Epithelial cell of prostate (primary cell): ENCODE measurements at places on chromosomes 11 and 22.

GRCh38 chr22:42860968-42861367 lies 3.9 kb upstream of the ARFGAP3 start:
- no peak for DNase-seq

- DNase-seq: no peak
These were observed 356.5 kb downstream of the INSC start for GRCh38 chr11:15471048-15471894.

- no peak for DNase-seq
These were observed 92.5 kb upstream of the LMO1 start for GRCh38 chr11:8356216-8356615.

DNA sequence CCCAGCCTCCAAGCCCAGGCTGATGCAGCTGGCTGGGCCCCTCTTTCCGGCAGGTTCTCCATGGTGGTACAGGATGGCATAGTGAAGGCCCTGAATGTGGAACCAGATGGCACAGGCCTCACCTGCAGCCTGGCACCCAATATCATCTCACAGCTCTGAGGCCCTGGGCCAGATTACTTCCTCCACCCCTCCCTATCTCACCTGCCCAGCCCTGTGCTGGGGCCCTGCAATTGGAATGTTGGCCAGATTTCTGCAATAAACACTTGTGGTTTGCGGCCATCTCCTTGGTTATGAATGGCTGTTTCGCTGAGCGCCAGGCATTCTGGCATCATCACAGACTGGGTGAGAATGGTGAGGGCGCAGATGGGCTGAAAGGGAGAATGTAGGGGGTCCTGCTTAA lies 3.6 kb downstream of the PRDX5 start:
- peak; percentile 72 for DNase-seq

GRCh38 chr11:69642913-69643632 lies 2.1 kb downstream of the CCND1 start:
- DNase-seq: no peak

DNA sequence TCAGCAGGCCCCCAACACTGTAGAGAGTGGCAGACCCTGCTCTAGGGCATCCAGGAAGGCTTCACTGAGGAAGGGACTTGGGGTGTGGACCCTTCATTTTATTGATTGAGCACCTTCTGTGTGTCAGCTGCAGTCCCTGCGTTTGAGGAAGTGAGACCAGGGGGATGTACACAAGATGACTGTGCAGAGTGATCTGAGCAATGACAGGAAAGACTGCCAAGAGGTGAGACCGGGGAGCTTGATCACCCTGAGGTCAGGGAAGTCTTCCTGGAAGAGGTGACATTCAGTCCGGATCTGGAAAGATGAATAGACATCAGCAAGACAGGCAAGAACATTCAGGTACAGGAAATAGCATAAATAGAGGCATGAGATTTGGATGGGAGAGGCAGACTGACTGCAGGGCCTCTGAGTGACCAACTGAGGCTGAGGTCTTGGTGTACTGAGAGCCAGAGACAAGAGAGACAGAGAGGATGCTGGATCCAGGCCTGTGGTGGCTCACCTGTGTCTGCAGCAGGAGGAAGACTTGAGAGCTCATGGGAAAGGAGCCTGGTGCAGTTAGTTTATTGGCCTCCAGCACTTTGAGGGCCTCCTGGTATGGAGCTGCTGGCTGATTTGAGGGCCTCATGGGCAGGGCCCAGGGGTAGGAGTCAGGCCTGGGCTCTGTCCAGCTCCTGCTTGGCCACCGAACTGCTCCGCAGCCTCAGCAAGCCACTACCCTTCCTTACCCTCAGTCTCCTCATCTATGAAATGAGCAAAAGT lies 5.2 kb downstream of the DGAT2 start:
- no peak for DNase-seq

DNA sequence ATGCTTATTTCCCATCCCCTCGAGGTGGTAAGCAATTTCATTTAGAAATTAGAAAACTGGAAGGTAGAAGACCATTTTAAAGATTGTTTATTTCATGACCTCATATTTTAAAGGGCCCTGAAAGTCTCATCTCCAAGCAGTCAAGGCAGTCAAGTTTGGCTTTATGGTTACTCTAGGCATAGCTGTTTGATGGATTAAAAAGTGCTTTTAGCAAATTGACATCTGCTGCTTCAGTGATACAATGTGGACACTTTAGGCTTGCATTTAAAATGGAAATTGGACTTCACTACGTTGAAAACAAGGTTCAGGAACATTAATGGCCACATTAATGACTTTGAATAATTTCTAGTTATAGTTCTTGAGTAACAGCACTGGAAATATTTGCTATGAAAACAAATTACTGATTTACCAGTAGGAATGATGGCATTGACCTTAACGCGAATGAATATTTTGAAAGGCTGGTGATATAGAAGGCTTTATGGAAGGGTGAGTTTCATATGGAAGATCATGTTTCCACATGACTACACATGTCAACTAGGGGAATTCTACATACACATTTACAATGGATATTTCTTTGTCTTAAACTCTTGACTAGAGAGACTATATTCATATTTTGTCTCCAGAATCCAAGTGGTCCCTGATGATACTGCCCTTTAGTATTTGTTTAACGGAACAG lies 873.5 kb downstream of the JRKL start:
- DNase-seq: no peak

DNA sequence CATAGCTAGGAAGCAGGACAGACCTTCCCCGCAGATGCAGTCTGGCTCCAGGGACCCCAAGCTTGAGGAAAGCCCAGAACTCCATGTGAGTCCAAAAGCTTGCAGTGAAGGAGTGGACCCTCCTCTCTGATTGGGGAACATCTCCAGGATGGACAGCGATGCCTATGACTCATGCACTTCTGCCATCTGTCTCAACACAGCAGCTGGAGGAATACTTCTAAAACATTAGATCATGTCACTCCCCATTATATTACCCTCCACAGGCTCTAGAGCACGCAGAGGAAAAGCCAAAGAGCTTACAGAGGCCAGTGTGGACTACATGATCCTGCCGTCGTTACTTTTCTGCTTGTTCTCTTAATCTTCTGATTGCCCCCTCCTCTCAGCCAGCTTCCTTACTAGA lies 605.7 kb downstream of the INSC start:
- DNase-seq: no peak

GRCh38 chr11:121304759-121305158 lies 12.2 kb downstream of the SC5D start:
- no peak for DNase-seq

DNA sequence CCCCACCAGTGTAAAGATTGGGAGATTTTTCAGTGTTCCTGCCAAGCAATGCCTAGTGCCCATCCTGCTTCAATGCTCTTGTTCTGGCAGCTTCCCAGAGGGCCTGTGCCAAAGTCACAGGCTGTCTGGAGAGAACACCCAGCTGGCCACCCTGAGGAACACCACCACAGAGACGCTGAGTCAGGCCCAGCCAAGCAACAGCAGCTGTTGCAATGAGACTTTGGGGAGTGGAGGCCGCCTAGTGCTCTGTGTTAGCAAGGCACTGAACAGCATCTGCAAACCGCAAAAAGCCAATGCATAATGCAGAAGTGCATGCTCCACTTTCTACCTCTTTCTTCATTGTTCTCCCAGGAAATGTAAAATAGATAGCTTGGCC lies 168.1 kb downstream of the NXPE2 start:
- no peak for DNase-seq

GRCh38 chr11:127275774-127276173 lies 275.2 kb upstream of the KIRREL3 start:
- no peak for DNase-seq

GRCh38 chr11:36104660-36104992 lies 160.8 kb downstream of the LDLRAD3 start:
- DNase-seq: no peak

DNA sequence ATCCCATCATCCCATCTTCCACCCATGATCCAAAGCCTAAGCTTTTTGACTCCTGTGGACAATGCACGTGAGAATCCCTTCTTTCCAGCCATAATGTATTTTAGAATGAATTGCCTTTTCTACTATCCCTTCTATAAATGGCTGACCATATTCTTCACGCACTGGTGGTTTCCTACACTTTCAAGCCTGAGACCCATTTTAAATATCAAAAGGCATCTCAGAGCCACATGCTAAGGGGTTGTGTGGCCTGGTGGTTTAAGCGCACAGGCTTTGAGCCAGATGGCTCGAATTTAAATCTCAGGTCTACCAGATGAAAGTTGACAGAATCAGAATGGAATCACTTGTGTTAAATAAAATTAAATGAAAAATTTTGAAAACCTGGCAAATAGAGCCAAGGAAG lies 54.5 kb downstream of the C11orf91 start:
- DNase-seq: no peak

- DNase-seq: no peak
These were observed 802.0 kb downstream of the KCNA4 start for GRCh38 chr11:29214833-29215232.

DNA sequence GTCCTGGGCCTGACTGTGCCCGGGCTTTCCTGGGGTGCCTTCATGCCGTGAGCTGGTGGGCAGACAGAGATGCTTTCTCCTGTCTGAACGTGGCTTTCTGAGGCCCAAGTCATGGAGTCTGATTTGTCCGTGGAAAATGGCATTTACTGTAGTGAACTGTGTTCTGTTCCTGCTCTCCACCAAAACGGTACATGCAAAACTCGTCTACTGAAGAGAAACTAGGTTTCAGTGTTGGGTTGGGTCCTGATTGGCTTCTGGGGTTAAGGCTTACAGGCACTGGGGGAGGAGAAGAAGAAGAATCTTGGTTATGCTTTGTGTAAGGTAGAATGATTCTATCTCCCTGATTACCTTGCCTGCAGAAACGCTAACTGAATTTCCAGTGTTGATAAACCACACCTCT lies 541.7 kb downstream of the NTM start:
- DNase-seq: no peak

GRCh38 chr11:26086028-26086427 lies 245.9 kb upstream of the ANO3 start:
- DNase-seq: no peak

DNA sequence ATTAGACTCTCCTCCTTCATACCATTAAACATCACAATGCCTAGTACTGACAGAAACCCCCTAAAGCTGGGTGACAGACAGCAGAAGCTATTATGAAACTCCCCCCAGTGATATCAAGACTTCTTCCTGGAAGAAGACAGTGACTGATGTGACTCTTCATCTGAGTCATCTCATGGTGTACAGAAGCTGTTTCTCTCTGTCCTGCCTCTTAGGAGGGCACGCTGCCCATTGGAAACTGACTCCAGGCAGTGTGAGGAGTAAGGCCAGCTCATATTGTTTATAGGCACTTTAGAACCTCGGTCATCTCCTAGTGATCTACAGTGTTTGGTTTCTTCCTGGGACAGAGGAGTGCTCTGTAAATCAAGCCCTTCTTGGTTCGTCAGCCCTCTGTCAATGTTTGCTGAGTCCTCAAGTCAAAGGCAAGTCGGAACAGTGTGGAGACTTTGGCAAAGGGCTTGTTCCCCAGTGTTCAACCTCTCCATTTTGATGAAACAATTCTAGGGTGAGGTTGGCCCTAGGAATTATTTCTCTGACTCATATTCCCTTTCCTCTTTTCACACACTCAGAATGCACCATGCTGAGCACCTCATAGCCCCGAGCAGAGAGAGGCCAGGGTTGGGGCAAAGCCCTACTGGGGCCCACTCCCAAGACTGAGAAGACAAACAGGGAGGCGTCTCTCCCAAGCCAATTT lies 172.5 kb upstream of the TMEM45B start:
- DNase-seq: peak; percentile 99

DNA sequence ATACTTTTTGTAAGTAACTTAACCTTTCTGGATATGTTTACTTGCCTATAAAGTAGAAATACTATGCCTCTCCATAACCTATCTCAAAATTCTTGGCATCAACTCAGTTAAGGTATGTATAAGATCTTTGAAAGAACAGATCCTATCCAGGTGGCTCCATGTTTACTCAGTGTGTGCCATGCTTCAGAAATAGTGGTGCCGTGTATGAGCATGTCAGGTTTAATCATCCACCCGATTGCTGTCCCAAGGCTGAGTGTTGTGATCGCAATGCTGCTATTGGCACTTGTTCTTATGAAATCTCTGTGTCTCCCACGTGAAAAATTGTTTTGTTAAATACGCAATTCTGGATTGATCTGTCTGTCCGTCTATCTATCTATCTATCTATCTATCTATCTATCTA lies 85.9 kb upstream of the SNX19 start:
- peak; percentile 71 for DNase-seq

DNA sequence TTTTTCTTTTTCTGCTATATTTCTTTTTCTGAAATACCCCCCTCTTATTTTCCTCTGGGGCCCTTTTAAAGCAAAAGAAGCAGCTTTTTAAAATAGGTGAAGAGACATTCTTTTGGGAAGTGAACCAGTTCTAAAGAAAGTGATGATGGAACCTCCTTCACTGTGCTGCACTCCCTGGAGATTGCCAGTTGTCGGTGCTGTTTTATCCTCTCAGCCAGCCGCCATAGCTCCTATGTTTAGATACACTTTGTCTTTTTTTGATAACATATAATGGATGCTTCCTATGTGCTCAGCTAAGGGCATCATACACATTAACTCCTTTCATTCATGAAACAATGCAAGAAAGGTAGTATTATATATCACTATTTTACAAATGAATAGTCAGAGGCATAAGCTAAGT lies 14.0 kb downstream of the CFAP300 start:
- DNase-seq: no peak

DNA sequence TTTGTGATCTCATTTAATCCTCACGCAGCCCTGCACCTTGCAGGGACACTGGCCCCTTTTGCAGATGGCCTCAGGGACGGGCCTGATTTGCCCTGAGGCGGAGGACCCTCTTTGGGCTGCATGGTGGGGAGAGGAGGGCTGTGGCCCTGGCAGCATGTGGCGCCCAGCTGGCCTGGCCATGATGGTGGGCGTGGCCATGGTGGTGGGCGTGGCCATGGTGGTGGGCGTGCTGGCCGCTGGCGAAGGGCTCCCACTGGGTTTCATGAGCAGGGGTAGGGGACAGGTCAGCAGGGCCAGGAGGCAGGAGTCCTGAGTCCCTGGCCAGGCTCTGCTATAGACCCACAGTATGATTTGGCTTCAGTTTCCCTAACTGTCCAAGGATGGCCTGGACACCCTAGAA lies 13.1 kb downstream of the WNT11 start:
- DNase-seq: no peak

GRCh38 chr11:69656536-69657455 lies 15.8 kb downstream of the CCND1 start:
- DNase-seq: no peak

- no peak for DNase-seq
These were observed 3.0 kb downstream of the INPPL1 start for GRCh38 chr11:72227316-72228228.

GRCh38 chr11:12008790-12009616 lies 577 bp upstream of the DKK3 start:
- DNase-seq: no peak

DNA sequence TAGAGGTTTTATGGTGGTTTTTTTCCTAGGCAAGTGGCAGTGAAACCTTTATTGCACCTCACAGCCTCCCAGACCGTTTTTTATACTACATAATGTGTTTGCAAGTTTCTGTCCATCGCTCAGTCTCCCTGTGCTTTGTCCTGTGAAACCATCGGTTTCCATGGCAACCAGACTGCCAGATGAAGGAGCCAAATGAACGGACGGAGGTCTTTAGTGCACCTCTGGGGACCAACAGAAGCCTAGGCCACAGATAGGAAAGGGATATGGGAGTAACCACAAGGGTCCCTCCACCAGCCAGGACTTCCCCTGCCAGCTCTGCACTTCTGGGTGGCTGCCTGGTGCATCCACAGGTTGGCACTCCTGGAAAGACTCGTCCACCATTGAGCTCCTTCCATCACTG lies 165.0 kb downstream of the CHST1 start:
- no peak for DNase-seq

- no peak for DNase-seq
These were observed 37.9 kb downstream of the PIWIL3 start for GRCh38 chr22:24736526-24737053.

- DNase-seq: peak; percentile 16
These were observed 34.8 kb downstream of the JHY start for GRCh38 chr11:122917311-122917710.
